ENCODE measurements at places on chromosomes 1 and 21.

GRCh38 chr1:31764312-31765040 lies at the start of gene ADGRB2:
Gene ADGRB2, minus strand, starts transcription at chr1:31764340. Its CDS starts 7,119 bp downstream, at chr1:31757221.
- DNase-seq: peak; percentile 34

- DNase-seq: peak; percentile 69
These were observed 5.1 kb downstream of the CLCNKB start for GRCh38 chr1:16048573-16049189.

DNA sequence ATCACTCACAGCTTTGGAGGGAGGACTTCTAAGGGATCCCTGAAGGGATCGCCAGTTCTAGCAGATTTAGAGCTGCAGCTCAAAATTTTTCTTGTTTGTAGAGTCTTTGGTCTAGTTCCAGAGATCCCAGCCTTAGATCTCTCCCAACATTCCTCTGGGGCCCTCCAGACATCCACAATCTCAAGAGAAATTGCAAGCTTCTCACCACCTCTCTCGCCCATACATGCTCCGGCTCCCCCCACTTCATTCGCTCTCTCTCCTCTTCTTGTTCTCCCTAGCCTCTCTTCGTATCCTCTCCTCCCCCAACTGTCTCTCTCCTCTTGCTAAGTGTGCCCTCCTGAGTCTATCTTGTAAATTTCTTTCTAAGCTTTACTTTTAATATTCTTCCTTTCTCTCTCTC lies 15.1 kb upstream of the TUT4 start:
- DNase-seq: no peak

DNA sequence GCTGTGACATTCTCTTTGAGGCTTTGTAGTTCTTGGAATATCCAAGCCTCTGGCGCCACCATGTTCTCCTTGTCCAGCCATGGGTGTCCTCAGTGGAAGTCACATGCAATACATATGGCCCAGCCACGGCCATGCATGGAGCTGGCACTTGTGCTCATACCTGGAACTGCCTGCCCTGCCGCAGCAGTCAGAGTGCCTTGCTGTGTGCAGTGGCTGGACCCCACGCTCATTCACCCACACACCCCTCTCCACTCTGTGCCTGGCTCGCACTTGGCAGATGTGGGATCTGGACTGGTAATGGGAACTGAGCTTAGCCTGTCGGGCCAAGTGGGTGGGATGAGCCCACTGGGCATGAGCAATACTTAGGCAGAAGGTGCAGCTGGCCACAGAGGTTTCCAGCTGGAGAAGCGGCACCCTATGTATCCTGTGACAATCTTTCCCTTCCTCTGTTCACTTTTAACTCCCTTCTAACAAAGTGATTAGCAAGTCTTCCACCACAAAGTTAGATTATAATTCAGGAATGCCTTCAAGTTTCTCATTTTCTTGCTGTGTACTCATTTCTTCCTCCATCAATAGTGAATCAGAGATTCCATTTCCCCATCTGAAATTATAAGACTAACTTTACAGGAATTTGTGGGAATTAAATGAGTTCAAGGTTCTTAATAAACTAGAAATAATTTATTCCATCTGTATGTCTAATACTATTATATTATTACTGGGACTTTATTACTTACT lies 351.6 kb upstream of the NCAM2 start:
- no peak for DNase-seq

All from CD4-positive, alpha-beta T cell treated with Interleukin-6 for 4 hours (primary cell).